ENCODE measurements at places on chromosomes 2 and 18. TPM values are rescaled to one million over a fixed set of nuclear protein-coding genes. Genes with fewer than 3 reads are reported as not detected.
A peak's percentile ranks its signal among the peaks of the same experiment; 100 is the strongest.

GRCh38 chr2:163687217-163687616 is 48.6 kb downstream of the FIGN start:
- DNase-seq = no peak

- no peak for DNase-seq
Measured at GRCh38 chr2:236939721-236940231, 145.9 kb upstream of the COPS8 start.

GRCh38 chr2:159101755-159102489 is 133.5 kb downstream of the TANC1 start:
- DNase-seq = no peak

DNA sequence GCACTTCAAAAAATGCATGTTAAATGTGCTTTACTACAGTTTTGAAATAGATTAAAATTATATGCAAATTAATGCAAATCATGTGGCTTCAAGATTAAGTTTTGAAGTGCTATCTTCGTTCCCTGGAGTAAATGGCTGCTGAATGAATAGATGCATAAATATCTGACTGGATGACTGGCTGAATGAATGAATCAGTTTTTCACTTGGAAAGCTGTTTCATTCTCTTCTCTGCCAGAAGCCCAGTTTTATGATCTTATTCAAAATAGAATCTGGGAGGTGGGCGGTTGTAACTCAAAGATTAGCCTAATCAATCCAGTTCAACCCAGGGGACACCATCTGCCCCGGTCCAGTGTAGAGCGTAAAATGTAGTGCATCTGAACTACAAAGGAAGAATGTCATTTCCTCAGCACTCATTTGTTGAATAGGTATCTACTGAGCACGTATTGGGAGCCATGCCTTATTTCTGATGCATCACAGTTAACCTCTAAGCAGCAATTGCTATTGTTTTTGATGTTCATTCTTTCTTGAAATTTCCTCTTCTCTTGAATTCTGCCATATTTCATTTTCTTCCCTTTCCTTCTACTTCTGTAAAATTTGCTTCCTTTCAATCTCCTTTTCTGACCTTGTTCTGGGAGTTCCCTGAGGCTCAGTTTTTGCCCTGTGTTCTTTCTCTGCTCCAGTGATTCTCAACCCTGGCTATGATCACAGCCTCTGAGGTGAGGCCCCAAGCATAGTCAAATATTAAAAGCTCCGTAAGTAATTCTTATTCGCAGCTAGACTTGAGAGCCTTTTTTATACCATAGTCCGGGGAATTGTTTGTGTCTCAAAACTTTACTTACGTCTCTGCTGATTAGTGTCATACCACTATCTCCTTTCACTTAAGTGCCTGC is 282.7 kb downstream of the PARD3B start:
- DNase-seq = no peak

GRCh38 chr2:137539336-137539735 is 424.9 kb upstream of the HNMT start:
- no peak for DNase-seq

DNA sequence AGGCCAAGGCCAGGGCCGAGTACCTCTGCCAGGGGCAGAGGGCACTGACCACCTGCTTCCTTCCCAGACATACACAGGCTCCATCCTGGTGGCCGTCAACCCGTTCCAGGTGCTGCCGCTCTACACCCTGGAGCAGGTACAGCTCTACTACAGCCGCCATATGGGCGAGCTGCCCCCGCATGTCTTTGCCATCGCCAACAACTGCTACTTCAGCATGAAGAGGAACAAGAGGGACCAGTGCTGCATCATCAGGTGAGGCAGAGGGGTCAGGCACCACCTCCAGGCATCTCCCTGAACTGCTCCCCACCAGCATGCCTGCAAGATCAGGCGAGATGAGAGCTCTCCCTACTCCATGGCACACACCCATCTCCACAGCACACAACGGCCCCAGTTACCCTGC is 31.1 kb downstream of the MYO7B start:
- no peak for DNase-seq

- peak; percentile 22 for DNase-seq
Measured at GRCh38 chr2:26043862-26044696, 10.2 kb downstream of the RAB10 start.

GRCh38 chr2:11330457-11331142 is 13.8 kb downstream of the ROCK2 start:
- DNase-seq = no peak

GRCh38 chr2:219402665-219403515 is 15.2 kb upstream of the DNPEP start:
- DNase-seq = peak; percentile 74

DNA sequence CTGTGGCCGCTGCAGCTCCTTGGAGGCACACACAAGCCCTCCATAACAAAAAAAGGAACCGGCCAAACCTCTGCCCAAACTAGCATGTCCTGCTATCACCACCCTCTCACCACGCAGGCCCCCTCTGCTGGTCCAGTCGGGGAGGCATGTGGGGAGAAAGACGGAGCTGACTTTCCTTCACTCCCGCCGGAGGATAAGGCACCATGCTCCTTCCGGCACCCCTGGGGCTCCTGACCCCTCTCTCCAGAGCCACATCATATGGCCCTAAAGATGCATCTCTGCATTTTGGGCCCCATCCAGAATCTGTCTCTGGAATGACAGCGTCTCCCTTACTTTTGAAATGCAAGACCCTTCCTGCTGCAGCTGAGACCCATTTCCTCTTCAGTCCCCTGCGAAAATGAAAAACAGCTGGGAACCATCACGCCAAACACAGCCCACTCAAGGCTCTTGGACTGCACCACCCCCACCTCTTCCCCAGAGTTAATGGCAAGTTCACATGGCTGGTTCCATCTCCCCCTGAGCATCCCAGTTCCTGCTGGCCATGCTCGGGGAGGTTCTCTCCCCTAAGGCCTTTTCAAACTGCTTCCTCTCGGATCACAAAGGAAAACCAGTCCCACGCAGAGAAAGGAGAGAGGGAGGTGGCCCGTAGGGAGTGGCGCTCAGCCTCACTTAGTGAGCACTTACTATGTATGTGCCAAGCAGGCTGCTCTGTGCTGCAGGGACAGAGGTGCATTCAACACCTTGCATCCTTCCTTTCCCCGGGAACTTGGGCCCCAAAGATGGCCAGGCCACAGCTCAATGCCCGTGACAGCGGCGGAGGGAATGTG is 35.2 kb upstream of the MLPH start:
- DNase-seq = no peak

DNA sequence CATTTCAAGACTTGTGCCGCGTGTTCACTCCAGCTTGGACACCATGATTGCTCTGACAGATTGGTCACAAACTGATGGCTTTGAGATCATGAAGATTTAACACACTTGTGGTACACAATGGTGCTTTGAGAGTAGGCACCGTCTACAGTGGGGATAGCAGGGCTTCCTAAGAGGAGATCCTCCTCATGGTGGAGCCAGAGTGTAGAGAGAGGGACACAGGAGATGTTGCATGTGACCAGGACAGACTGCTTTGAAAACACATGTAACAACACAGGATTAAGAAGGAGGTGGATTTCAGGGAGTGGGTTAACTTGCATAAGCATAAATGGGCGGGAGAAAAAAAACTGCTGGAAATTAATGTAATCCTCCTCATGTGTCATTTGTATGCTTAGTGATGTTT is 95.7 kb upstream of the LINC00305 start:
- DNase-seq = no peak

DNA sequence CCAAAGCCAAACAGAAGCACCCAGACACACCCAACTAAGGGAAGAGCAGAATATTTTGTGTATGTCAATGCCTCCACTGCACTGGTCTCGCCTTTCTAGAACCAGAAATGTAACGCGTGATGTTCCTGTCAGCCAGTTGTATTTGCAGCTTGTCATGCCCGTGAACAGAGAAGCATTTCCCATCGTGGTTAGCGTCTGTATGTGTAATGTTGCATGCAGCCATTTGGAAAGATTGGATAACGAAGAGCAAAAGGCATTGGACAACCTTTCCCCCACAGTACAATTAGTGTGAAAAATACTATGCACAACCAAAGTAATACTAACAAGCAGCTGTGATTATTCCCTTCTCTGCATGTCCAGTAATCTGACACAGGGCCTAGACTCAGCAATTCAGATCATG is 140.5 kb downstream of the TMEM163 start:
- no peak for DNase-seq

DNA sequence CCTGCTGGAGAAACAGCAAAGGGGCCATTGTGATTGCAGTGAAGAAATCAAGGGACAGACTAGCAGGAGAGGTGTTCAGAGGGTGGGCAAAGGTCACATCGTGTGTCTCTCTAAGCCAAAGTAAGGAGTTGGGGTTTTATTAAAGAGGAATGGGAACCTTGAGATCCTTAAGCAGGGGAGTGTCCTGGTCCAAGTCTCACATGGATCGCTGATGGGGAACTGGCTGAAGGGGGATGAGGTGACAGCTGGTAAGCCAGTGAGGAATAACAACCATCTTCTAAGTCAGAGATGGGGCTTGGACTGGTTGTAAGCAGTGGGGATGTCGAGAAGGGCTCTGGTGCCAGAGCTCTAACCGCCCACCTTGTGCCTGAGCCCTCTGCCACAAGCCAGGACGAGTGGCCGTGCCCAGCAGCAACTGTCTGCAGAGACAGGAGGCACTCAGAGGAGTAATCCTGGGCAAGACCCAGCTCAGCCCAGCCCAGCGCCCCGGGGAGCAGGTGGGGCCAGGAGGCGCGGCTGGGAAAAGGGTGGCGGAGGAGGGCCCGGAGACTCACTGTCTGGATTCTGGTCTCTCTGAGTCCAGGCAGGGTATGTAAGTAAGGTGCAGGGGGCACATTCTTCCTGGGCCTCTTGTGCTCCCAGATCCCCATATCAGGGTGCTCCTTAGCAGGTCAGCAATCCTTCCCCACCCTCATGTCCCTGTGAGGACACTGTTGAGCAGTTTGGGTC is 13.7 kb downstream of the WNT10A start:
- no peak for DNase-seq

GRCh38 chr18:59646228-59646962 is 50.8 kb downstream of the CCBE1 start:
- no peak for DNase-seq

DNA sequence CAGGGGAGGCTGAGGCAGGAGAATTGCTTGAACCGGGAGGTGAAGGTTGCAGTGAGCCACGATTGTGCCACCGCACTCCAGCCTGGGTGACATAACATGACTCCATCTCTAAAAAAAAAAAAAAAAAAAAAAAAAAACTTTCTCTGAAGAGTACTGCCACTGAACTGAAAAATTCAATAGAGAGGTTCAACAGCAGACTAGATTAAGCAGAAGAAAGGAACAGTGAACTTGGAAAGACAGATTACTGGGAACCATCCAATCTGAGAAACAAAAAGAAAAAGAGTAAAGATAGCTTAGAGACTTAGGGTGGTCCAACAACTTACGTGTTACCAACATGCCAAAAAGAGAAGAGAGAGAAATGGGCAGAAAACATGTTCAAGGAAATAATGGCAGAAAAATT is 138.8 kb downstream of the EML6 start:
- DNase-seq = no peak

DNA sequence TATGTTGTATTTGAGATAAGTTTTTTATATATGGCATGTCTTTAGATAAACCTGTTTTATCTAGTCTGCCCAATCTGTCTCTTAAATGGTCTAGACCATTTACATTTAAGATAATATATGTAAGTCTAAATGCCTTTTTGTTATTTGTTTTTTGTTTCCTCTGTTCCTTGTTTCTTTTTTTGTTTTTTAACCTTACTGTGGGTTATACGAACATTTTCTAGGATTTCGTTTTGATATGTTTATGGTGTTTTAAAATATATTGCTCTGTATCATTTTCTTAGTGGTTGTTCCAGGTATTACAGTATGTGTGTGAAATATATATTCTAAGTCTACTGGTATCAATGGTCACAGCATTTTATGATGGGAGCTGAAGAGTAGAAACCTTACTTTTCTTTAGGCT is 13.3 kb downstream of the BCL2L11 start:
- DNase-seq = no peak

GRCh38 chr2:8239531-8240088 is 442.2 kb upstream of the ID2 start:
- no peak for DNase-seq

DNA sequence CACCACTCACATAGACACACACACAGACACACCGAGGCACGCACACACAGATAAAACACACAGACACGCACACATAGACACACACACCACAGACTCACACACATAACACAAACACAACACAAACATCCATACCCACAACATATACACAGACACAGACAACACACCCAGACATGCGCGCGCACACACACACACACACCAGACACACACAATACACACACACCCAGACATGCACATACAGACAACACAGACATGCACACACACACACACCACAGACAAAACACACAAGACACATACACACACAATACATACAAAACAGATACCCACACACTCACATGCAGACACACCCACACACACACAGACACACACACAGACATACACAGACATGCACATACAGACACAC is 95.4 kb upstream of the SMAD7 start:
- DNase-seq = no peak

DNA sequence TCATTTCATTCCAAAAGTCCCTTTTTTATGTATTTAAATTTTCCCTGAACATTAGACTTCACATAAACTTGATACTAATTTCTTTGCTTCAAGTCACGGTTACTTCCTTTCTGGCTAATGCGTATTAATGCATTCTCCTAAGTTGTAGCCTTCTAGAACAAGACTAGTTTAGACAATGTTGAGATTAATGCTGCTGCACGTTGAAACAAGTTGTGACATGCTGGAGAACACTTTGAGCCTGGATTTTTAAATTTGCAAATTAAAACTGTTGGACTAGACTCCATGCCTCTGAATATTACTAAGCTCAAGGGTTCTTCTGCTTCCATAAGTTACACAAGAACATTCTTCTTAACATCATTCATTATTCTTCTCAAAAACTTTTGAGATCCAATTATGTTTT is 29.1 kb downstream of the ID2 start:
- DNase-seq = no peak

The PTPRN gene
- 1.1 TPM for total RNA-seq

The SULT1C2 gene
- total RNA-seq = 0.22 TPM

The ESPNL gene
- total RNA-seq = not detected

The FAM110C gene
- not detected for total RNA-seq

The NEB gene
- not detected for total RNA-seq

The TXNL1 gene
- 123 TPM for total RNA-seq

The NEURL3 gene
- 1.1 TPM for total RNA-seq

The INHA gene
- total RNA-seq = 0.12 TPM

The C2orf92 gene
- not detected for total RNA-seq

The GAD1 gene
- total RNA-seq = 3.0 TPM

The C1D gene
- total RNA-seq = 62.1 TPM

The NCKAP5 gene
- 6.5 TPM for total RNA-seq

The TMEM150A gene
- total RNA-seq = 3.6 TPM

The C2orf81 gene
- 1.6 TPM for total RNA-seq

The AMER3 gene
- not detected for total RNA-seq

The CNTNAP5 gene
- total RNA-seq = not detected
